ENCODE measurements at places on chromosomes 1 and 21.

GRCh38 chr21:43597540-43598250 is 61.6 kb downstream of the HSF2BP start:
- no peak for DNase-seq

GRCh38 chr1:33560680-33561079 is 88.2 kb downstream of the ZSCAN20 start:
- DNase-seq, result no peak

- DNase-seq, result no peak
Measured at GRCh38 chr1:150554086-150554452, 4.9 kb downstream of the ADAMTSL4 start.

- DNase-seq, result no peak
Measured at GRCh38 chr1:230047114-230047865, 19.7 kb upstream of the GALNT2 start.
